ENCODE measurements at places on chromosomes 2 and 18.

DNA sequence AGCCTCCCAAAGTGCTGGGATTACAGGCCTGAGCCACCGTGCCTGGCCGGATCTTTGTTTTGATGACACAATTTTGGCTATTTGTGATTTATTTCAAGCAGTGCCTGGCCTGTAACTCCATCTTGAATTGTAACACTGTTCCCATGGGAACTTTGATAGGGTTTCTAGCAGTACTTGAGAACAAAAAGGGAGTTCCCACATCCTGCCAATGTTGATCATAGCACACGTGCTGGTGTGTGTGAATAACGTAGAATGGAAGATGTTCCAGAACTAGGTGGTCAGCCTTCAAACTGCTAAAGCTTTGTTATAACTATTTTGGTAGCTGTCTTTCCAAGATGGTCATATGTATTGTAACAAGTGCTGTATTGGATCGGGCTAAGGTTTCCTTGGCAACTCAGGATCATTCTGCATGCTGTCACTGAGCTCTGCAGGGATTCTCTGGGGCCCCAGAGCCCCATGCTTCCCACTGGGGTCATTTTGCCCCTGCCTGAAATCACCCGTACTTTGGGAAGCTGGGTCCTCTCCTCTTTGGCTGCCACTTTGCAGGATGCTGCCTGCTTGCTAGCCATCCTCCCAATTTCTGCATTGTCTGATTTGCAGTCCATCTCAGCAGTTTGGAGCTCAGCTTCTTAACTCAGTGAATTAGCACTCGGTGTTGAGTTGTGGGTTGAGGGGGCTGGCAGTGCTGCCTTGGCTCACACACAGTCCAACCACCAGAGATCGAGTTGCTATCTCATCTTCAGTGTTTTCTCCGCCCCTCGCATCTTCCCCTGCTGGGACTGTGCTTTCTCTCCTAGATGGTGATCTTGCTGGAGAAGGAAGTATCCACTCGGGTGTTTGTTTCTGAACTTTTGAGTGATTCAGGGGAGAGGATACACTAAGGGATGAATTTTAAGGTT, 26.8 kb downstream of the SH3RF3 start:
- DNase-seq: no peak

- DNase-seq: no peak
Measured at GRCh38 chr2:10452312-10452711, 4.2 kb upstream of the ODC1 start.

- DNase-seq: no peak
Measured at GRCh38 chr2:126645211-126645618, 10.7 kb upstream of the GYPC start.

DNA sequence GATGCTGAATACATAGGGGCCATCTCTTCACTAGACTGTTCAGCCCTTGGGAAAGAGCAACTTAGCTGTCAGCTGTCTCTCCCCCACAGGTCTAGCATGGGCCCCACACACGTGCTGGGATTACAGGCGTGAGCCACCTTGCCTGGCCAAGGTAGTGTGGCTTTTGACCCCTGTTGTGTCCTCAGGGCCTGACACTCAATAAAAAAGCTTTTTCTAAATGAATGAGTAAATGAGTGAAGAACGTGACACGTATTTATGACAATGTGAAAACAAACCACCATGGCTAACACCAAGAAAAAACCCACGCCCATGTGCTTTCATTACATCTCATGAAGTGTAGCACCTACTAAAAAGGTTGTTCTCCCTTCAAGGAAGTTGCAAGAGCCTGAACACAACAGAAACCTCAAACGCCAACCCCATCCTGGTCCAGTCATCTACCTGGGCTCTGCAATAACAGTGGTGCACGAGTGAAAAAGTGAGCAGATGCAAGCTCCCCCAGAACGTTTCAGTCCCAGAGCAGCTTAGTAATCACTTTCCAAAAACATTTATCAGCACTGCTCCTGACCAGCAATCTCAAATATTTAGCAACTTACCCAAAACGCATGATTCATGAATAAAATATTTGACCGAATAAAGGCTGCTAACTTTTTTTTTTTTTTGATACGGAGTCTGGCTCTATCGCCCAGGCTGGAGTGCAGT, 3.4 kb downstream of the WDFY1 start:
- peak; percentile 76 for DNase-seq

GRCh38 chr2:9737053-9737875, 106.0 kb upstream of the TAF1B start:
- DNase-seq: no peak

- no peak for DNase-seq
Measured at GRCh38 chr2:39247512-39248043, 3.8 kb upstream of the CDKL4 start.

DNA sequence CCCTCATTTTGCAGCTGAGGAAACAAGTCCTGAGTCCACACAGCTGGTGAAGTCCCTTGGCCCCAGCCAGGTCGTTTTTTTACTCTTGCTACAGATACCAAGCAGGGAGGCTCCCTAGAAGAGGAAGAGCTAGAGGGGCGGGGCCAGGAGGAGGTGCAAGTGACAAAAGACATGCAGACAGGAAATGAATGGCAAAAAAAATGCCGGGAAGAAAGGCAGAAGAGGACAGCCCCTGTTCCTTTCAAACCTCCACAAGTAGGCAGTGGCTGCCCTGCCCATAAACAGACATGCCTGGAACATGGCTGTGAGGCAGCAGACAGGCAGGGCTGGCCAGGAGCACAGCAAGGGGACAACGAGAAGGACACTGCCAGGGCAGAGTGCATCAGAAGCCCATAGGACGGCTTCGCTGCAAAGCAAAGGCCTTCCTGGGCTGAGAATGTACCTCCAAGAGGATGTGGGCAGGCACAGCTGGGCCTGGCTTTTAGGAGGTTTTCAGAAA, 108.7 kb downstream of the ZBTB7C start:
- no peak for DNase-seq

DNA sequence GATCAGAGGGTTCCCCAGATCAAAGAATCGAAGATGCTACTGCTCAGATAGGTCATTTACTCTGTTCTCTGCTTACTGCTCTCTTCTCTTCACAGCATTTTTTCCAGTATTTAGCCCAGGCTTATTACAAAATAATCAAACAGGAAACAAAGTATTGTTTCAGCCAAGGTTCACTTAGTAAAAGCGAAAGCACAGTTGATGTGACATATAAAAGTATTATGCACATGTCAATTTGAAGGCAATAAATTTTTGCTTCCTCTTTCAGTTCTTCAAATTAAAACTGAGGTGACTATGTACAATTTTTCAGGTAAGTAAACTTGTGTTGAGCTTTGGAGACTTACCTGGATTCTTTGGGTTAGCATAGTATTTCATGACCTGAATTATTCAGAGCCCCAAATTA, 262.8 kb upstream of the CHST9 start:
- DNase-seq: no peak

GRCh38 chr2:216774180-216774579, 78.8 kb upstream of the IGFBP5 start:
- DNase-seq: no peak

DNA sequence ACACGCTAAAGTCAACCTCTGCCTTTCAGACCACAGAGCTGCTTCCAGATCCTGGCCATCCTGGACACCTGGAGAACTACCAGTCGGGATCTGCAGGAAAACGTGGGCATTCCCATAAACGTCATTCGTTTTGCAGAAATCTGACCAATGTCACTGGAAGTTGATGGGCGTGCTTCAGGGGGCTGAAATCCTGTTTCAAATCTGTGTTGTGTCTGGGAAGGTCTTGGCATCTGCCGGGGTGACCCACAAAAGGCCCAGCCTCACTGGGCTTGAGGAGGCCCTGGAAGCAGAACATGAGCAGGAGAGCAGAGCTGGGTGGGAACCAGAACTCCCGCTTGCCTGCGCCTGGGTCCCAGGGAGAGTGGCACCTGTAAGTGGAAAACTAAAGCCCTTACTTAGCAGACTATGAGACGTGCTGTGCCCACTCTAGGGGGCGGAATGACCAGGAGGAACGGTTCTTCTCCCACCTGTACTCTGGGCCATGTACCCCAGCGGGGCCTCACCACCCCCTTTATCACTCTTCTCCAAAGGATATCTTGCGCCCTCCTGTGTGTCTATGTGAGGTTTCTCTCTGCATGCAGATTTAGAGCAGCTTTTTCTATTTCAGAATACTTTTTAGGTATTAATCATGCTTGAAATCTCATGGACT, 200.9 kb downstream of the FAM210A start:
- no peak for DNase-seq

DNA sequence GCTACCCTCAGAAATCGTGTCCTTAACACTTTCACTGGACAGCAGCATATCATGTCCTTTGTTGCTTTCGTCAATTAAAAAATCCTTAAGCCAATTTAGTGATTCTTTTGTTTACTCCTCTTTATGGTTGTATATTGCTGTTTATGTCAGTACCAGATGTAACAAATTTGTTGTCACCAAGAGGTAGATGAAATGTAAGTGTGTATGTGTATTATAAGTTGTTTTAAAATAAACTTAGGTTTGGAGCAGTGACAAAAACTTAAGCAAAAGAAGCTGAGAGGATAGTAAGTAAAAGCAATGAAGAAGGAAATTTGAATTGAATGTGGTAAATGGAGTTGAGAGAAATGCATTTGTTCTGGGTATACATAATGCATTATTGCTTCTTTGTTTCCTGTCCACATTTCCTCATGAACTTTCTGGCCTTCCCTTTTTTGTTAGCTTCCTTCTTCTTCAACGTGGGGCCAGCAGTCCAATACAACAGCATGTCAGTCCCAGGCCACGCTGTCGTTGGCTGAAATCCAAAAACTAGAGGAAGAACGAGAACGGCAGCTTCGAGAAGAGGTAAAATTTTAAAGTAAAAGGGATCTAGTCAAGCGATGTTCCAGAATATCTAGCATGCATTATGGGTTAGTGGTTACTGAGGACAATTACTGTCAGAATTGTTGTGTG, 30.5 kb upstream of the SNORC start:
- DNase-seq: no peak

DNA sequence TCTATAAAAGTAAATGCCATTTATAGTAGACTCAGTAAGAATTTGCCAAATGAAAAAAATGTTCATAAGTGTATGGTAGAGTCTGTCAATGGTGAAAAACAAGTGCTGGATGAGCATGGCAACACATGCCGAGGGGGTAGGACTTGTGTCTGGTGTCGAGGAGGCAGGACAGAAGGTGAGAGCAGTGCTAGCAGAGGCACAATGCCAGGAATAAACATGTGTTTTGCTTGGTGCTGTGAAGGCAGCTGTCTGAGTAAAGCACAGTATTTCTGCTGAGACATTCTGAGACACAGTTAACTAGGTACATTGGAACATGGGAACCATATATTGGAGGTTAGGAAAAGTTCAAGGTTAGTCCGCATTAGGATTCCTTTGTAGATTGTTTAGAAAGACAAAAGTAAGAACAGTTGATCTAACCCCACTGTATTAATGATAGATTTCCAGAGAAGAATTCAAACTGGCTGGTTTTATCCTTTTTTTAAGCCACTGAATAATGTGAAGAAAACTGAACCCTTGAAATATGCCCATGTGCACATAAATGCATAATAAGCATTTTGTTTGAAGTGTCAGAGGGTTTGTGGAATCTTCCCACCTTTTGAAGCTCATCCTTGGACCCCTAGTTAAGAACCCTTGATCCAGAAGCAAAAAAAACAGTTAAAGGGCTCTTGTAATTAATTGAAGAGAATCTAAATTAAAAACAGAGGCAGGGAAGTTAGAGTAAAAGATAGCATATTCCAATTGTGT, 7.1 kb downstream of the RBM45 start:
- DNase-seq: no peak

- DNase-seq: no peak
Measured at GRCh38 chr2:187011206-187011832, 162.3 kb upstream of the ZSWIM2 start.

DNA sequence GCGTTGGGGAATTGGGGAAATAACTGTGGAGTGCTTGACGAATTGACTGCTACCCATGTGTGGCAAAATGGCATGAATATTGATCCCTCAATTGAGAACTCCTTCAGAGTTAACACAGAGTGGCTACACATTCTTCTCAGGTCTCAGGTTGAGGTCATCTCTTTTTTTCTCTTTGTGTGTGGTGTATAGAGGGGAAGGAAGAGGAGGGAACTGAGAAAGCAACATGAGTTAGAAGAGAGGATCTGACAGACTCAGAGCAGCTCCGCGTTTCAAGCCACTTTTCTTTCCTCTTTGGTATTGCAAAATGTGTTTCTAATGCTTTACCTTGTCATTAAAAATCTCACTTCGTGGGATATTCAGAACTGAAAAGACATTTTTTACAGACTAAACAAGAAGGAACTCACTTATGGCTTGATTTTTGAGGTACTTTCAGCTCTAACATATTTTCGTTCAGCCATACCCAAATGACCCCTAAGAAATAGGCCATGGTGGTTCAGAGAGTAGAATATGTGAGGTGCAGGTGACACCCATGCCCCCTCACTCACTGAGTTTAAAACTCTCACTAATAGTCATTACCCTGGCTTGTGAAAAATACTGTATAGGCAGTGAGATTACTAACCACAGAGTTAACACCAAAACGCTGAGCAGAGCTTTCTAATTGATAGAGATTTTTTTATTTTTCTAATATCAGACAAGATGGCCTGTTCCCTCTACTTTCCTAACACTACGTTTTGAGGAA, 22.5 kb downstream of the STAT4 start:
- DNase-seq: no peak

DNA sequence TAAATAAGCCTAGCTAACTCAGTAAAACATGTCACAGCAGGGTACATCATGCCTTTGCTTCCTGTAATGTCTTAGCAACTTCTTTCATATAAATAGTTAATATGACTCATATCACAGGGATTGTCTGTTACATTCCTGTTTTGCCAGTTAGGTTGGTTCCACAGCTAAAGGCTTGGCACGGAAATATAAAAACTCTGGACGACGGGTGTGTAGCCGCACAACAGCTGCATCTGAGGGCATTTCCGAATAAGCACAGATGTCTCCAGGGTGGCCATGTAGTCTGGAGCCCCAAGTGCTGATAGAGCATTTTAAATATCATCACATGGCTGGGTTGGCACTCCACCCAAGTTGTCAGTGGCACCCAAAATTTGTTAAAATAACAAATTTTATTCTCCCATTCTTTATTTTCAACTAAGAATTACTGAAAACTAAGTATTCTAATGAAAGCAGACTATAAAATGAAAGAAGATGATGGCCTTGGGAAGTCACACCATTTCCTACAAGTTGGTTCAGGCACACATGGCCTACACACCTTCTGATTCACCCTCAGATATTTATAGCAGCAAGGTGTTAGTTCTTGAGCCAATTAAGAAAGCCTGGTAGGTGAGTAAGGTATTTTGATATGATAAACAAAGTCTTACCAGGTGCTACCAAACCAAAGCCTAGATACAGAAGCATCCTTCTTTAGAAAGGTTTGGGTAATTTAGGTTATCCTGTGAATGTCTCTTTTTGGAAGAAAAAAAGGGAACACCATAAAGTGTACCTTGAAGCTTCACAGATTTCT, 61.8 kb upstream of the STK17B start:
- no peak for DNase-seq

DNA sequence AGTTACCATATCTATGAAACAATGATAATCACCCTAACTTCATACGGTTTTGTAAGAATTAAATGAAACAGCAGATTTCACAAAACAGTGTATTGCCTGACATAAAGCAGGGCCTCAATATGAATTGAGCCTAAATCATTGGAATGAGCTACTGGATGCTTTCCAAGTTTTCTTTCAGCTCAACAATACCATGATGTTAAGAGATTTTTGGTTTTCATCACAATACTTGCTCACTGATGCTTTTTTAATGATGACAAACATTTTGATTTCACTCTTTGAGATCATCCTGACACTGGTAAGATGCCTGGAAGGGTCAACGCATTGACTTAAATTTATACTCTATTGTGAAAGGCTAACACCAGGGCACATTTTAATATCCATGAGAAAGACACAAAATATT, 377.5 kb downstream of the ZNF521 start:
- DNase-seq: no peak
